ENCODE measurements at places on chromosomes 1 and 21.

GRCh38 chr1:240474133-240474614 lies 137.8 kb downstream of the GREM2 start:
- no peak for DNase-seq

DNA sequence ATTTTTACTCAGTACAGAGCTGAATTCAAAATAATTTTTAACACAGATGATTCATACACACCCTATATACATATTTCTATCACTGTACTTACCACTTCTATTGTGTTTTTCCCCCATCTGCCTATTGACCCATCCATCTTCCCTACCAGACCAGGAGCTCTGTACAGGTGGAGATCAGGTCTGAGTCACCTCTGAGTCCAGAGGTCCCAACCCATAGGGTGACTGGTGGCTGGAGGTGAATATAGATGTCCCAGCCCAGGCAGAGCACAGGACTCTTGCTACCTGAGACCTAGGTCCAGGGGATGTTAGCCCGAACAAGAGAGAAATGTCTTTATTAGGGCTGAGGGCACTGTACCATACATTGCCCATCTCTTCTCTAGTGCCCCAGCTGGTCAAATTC lies 54.8 kb downstream of the DMAP1 start:
- DNase-seq = no peak

- no peak for DNase-seq
Observed at GRCh38 chr1:65821386-65821785, 28.7 kb downstream of the PDE4B start.

GRCh38 chr1:65317866-65318653 lies 8.7 kb downstream of the DNAJC6 start:
- no peak for DNase-seq

GRCh38 chr1:87938631-87939030 lies 610.0 kb downstream of the LMO4 start:
- DNase-seq = no peak

DNA sequence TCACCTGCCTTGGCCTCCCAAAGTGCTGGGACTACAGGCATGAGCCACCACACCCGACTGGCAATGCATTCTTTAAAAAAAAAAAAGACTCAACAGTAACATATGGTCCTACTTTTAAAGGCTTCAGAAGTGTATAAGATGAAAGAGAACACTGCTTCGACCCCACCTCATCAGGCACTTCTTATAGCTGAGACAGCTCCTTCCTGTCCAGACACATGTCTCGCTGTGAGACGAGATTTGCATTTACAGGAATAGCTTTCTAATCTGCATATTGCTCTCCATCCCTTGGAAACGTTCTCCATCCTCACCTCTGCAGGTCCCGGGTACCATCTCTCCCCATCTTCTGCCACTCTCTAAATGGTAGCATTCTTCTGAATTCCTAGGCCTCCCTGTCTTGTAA lies 6.7 kb downstream of the AZIN2 start:
- DNase-seq = no peak

GRCh38 chr1:169928438-169929209 lies 34.9 kb upstream of the SCYL3 start:
- DNase-seq = no peak

DNA sequence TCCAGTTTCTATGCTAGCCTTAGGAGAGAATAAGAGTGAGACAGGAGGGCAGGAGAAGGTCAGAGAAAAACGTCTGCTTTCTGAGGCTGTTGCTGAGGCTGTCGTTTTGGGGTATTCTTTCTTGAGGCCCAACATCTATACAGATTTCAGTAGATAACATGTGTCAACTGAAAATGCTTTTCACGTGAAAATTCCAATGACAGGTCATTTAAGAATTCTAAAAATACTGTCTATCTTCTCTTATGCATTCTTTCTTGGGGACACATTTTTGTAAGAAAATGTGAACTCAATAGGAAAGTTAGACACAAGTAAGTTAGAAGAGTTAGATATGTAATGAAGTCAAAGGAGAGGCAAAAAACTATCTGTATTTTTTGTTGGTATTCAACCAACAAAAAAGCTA lies 150.8 kb downstream of the TGFB2 start:
- no peak for DNase-seq

GRCh38 chr1:53134961-53135734 lies 7.3 kb downstream of the SLC1A7 start:
- DNase-seq = no peak

GRCh38 chr1:148161053-148161901 lies 9.2 kb upstream of the NBPF11 start:
- no peak for DNase-seq

GRCh38 chr1:153771261-153771660 lies 3.9 kb upstream of the SLC27A3 start:
- DNase-seq = no peak

GRCh38 chr1:30754684-30755171 lies 2.8 kb downstream of the LAPTM5 start:
- DNase-seq = no peak

DNA sequence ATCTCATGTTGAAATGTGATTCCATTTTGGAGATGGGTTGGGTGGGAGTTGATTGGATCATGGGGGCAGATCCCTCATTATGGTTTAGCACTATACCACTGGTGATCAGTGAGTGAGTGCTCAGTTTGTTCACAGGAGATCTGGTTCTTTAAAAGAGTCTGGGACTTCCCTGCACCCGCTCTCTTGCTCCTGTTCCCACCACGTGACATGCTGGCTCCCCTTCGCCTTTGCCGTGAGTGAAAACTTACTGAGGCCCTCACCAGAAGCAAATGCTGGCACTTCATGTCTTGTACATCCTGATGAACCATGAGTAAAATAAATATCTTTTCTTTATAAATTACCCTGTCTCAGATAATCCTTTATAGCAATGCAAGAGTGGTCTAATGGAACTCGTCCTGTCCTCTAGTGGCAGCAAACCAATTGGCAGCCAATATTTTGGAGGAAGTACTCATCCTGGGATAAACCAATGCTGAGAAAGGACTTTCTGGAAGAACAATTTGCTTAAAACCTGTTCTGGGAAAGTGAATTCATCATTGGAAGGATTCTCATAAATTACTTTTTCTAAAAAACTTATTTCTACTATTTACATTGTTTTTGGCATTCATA lies 27.8 kb upstream of the CYP4A11 start:
- DNase-seq = no peak

GRCh38 chr1:111624382-111624781 lies 4.8 kb downstream of the RAP1A start:
- DNase-seq = no peak

DNA sequence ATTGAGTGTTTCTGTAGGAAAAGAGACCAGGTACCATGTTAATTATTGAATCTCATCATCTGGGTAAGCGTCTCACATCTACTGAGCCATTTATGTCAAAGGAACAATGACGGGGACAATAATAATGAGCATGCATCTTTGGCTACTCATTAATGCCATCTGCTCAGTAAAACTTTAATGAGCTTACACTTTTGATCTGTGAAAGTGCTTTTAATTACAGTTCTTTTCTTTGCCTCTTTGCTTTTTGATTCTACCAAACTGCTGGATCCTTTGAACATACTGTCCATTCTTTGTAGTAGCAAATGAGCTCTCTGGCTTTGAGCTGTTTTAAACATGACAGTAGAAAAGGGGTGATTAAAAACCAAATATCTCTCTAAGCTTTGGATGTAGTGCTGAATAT lies 181.2 kb upstream of the IVNS1ABP start:
- DNase-seq = no peak

- DNase-seq = no peak
Observed at GRCh38 chr1:11529330-11529729, 50.4 kb downstream of the DISP3 start.

- DNase-seq = no peak
Observed at GRCh38 chr21:38837806-38838461, 32.2 kb downstream of the ETS2 start.

DNA sequence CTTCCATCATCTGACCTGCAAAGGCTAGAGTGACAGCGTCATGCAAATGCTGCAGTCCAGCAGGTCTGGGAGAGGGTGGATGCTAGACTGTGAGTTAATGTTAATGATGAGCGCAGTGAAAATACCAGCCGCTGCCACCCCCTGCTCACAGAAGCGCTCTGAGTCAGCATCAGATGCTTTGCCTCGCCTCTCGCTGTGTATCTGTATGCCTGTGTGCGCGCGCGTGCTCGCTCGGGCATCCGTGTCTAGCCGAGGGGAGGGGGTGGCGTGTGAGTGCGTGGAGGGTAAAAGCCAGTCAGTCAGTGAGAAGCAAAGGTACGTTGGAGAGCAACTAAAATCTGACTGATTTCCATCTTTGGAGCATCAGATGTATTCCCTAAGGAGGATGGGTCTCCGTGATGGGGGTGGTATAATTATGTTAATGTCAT lies 858.7 kb downstream of the USP25 start:
- DNase-seq = no peak

Measured in NCI-H187 (cell line).